Thoracic aorta (tissue), 2 donors: ENCODE measurements at places on chromosomes 12 and 14.

DNA sequence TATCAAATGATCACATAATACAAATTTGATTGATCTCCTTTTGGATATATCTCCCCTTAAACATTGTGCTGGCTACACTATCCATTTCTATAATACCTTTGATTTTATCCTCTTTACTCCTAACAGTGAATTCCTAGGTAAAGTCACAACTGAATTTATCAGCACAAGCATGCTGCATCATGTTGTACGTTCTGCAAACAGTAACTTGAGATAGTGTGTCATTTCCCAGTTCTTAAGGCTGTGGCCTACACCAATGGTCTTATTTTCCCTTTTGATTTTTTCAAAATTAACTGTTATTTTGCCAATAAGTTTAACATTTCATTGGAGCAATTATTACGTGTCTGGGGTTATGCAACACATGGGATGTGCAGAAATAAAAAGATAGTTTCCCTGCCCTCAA, 24.8 kb downstream of the PRKCH start:
- no peak for DNase-seq

DNA sequence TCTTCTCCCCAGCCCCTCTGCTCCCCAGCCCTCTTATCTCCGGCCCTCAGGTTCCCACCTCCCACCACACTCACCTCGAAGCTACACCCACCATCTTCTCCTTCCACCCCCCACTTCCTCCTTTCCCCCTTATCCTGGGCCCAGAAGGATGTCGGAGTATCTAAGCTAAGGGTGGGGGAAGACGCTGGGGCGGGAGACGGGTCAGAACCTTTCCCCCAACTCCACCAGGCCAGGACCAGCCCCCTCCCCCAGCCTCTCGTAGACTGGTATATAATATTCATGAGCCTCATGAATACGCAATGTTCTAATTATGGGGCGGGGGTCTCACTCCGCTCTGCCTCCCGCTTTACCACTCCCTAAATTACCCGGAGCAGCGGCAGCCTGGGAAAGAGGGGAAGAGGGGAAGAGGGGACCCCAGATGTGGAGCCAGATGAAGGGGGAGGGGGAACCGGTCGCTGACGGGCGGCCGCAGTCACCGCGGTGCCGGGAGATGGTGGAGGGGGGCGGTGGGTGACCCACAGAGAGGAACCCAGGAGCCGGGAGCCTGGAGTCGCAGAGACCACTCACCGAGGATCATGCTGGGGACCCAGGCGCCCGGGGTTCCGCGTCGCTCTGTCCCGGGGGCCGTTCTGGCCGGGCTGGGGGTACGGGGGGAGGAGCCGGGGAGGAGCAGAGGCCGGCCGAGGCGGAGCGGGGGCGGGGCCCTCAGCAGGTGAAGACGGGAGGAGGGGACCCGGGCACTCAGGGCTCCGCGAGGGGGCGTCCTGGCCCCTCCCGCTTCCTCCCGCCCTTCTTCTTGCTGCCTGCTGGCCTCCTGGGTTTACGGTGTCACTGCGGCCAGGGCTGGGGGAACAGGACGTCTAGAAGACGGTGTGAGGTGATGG, 6.4 kb upstream of the ZNF385A start:
- DNase-seq = no peak

DNA sequence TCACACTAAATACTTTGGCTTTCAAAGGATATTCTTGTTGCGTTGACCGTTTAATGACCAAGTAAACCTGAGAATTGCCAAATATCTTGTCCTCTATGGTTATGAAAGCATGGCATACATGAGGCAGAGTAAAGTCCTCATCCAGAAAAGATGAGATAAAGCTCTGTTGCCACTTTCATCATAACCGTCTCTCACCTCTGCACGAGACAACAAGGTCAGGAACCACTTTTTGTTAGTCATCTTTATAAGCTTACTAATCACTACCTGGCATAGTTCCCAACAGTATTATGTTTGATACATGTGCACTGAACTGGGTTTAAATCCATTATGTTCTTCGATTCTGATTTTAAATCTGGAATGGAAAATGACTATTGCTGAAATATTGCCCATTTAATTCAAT, 31.3 kb downstream of the PTPRB start:
- DNase-seq = no peak

GRCh38 chr12:25433581-25434325, 119.3 kb downstream of the LMNTD1 start:
- DNase-seq = no peak

DNA sequence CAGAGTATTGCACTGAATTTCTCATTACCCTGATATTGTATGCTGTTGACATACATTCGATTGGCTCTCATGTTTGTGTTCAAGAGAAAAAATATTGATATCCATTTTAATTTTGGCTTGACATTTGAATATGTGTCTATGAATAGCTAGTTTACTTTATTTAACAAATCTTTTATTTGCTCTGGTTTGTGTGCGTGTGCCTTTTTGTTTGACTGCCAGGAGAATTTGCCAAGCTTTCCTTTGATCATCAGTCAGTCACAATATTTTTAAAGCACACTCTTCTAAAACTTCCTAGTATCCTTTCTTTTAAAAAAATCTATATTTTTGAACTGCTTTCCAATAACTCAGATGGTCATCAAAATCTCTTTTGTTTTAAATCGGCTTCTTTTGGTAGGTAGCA, 179.3 kb upstream of the FLRT2 start:
- no peak for DNase-seq
